ENCODE measurements at places on chromosomes 13 and 19.

- no peak for DNase-seq
These were observed 110.3 kb upstream of the DIAPH3 start for GRCh38 chr13:60273971-60274527.

DNA sequence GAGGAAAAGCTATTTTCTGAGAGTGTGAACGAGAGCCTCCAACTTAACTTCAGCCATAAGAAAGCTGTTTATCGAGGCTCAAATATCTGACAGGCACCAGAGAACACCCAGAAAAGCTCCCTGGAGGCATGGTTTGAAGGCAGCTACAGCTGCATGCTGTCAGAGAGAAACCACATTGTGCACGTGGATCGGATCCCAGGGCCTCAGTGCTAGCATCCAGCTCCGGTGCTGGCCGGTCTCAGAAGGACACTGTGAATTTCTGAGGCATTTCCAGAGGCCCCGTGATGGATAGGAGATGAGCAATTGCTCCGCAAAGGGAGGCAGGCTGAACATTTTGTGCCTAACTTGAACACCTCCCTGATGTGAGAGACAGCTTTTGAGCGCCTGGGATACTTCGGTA lies 315.7 kb downstream of the FGF9 start:
- DNase-seq = no peak

GRCh38 chr19:51688671-51689571 lies 4.2 kb upstream of the SPACA6 start:
- DNase-seq = no peak

- no peak for DNase-seq
These were observed 82.3 kb upstream of the C1QTNF9B start for GRCh38 chr13:23979361-23980159.

DNA sequence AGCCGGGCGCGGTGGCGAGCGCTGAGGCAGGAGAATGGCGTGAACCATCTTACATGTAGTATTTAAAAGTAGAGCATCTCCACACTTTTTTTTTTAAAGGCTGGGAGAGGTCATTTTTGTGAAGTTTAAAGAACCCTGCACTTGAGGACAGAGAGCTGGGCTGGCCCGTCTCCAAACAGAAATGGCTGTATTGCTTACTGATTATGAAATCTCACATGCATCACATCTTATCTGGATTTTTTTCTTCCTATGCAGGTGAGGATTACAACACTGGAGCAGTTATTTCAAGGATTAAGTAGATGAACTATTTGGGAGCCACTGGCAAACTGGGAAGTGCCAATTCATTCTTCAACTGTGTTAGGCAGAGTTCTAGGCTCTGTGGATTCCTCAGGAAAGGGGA lies 59.5 kb downstream of the TEX26 start:
- no peak for DNase-seq

- DNase-seq = no peak
These were observed 9.9 kb downstream of the IRF2BP1 start for GRCh38 chr19:45876161-45876410.

- DNase-seq = no peak
These were observed 16.9 kb upstream of the CD22 start for GRCh38 chr19:35311901-35312665.

DNA sequence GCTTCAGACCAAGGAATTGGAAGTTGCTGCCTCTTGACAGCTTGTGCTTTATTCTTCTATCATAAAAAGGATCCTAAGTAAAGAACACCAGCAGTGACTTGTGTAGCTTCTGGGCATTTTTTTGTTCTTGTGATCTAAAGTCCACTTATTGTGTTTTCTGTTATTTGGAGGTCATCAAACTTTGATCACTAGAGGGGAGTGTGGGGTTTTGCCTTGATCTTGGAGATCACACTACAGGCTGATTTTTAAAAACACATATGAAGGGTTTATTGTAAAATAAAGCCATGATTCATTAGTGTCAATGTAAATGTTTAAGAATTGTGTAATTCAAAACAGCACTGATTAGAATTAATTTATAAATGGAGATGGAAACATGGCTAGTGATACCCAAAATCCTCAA lies 328.7 kb upstream of the EDNRB start:
- no peak for DNase-seq

DNA sequence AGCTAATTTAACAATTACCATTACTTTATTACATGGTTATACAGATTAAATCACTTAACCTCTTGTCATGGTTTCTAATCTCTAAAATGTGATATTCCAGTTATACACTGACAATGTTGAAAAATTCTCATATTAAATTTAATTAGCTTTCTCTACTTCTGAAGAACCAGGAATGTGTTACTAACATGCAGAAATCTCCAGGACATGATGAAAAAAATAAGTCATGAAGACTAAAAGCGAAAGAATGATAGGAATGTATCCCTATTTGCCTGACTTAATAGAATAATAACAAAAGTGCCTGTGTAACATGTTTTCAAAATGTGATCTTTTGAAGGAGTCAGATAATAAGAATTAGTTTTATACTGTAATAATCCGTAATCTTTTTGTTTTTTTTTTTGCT lies 2823.7 kb upstream of the PCDH20 start:
- DNase-seq = no peak

DNA sequence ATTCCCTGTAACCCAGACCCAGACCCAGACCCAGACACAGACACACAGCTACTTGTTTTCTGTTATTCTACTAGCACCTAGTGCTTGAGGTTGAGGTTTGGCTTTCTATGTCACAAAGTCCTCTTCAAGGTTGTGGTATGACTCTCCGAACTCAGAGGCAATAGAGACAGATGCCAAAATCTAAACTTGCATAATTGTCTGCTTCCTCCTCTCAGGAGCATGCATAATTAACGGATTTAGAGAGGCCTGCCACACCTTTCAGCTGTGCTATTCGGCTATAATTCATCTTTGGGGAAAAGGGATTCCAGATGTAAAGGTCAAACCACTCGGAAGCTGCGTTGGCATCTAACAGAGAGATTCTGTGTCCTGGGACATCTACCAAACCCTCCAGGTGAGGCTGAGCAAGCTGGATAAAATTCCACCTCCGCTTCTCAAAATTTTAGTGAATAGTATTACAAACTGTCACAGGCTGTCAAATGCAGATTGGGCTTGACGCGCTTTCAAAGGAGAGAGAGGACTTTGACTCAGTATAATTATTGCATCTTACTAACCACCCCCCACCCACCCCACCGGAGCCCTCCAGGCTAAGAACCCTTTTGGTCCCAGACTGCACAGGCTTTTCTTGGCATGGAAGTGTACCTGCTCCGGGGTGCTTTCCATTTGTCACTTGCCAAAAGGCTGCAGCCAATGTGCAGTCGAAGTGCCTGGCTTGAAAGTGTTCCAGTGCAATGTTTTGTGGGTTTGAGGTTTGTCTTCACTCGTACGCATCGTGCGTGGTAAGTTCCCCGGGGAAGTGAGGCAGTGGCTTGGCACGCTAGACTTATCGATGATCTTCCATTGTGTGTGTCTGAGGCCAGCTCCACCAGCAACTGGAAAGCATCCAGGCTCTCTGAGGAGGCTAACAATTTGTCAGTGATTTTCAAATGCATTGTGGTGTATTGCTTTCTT lies 194.1 kb downstream of the TDRD3 start:
- no peak for DNase-seq

DNA sequence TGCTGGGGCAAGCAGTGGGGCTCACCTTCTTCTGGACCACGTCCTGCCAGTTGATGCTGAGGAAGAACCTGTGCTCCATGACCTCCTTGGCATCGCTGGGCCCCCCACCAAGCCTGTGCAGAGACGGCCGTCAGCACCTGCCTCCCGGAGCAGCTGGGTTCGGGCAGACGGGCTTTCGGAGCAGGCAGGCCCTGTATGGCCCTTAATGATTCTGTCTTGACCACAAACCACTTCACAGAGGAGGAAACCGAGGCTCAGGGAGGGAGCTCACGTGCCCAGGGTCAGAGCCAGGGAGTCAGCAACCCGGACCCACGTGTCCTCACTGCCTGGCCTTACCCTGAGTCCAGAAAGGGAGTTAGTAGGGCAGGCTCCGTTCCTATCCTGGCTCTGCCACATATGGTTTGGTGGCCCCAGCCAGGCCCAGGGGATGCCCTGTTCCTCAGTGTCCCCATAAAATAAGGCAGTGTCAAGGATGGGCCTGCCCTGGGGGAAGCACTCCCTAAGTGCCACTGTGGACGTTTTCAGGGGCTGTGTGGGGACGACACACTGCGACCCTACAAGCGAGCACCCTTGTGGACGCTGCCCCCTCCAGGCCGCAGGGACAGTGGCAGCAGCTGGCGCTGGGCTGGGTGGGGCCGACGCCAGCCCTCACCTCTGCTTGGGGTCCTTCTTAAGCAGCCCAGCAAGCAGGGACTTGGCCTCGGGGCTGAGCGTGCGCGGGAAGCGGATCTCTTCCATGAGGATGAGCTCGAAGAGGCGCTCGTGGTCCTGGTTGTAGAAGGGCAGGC lies 8.9 kb upstream of the CCNP start:
- no peak for DNase-seq

- no peak for DNase-seq
These were observed 52.8 kb downstream of the SERP2 start for GRCh38 chr13:44426461-44426860.

GRCh38 chr13:109764045-109764444 lies 22.3 kb downstream of the IRS2 start:
- no peak for DNase-seq

- DNase-seq = no peak
These were observed 41.1 kb downstream of the CEACAM1 start for GRCh38 chr19:42487032-42487797.

DNA sequence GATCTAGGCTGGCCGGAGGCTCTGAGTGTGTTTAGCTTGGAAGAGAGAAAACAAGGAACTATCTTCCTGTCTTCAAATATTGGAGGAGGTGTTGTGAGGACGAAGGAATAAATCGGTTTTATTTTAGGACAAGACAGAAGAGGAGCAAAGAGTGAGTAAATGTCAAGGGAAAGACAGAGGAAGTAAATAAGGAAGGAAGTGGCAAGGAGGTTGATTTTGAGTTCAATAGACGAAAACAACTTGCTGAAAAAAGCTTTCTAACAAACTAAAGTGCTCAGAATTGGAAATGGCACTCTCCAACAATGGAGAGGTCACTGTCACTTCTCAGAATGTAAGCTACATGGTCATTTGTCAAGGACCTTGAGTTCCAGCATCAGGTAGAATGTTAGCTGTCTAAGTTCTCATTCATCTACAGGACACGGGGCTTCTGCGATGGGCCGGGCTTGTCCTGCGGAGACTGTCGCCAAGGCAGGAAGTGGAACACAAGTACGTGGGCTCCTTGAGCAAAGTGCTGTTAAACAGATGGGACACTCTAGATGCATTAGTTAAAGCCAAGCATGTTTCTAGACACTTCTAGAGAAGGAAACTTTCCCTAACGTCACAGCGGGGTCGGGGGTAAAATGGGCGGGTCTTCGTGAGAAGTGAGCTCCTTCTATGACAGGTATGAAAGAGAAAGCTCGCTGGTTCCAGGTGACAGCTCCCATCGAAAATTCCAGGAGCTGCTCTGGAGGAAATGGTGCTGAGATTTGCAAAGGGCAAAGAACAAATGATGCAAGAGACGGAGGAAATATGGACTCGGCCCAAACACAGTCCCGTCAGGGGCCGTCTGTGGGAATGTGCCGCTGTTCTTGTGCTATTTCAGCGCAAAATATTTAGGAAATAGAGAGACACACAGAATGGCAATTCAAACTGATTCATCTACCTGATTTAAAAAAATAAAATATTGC lies 103.9 kb upstream of the UBL3 start:
- no peak for DNase-seq

GRCh38 chr13:80374901-80375300 lies 34.0 kb upstream of the SPRY2 start:
- DNase-seq = no peak

DNA sequence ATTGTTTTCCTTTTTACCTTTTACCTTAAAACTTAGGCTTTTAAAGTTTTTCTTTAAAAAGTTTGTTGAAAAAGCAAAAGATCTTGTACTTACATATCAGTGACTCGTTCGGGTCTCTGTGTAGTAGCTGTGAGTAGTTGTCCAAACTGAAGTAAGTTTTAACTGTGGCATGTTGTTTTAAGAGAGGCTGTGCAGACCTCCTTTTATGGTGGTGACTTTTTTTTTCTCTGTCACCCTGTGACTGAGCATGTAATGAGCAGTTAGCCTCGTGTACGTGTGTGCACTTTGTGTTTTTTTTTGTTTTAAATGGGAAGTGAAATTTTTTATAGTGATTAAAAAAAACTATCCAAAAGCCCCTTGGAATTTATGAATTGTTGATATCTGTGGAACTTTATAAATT lies at the start of gene GPR183:
Gene GPR183, minus strand, starts transcription at position 153 of the 400 bp plus-strand sequence. CDS start 11,254 bp downstream, outside the sequence.
- DNase-seq = no peak

Data from Panc1 (cell line).